ENCODE measurements at places on chromosomes 12 and 14.

DNA sequence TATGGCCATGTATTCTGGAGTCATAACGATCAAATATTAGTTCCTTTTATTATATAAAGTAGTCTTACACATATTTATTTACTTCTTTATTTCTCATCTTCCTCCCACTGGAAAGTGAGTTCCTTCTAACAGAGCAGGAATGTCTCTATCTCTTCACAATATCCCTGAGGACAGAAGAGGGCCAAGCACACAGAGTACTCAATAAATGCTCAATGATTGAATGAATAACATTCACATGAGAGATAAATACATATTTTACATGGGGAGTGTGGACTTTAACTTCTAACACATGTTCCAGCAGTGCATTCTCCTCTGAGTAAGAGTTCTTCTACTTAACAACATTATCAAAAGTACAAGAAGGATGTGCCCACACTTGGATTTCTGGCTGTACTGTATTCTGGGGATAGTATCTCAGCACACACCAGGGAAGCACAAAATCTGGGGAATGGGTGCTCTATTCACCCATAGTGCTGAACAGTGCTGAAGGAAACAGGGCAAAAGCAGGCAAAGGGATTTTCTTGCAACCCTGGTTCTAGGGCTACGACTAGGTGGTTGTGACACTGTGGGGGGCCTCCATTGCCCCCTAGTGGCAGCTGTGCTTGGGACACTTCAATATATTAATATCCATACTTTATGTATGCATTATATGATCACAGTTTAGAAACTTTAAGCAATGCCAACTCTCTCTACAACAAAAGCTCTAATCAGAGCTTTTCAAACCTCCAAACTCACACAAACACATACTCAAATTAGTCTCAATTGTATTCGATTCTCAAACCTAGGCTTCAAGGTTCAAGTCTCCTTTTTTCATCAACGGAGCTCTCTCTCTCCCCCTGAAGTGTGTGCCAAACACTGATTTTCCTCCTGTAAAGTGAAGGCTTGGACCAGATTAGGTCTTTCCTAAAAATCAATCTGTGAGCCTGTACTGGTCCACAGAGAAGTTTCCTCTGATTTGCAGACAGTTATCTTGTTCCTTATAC lies 115.5 kb downstream of the SLC2A13 start:
- DNase-seq = peak; percentile 5

- no peak for DNase-seq
These were observed 6.2 kb downstream of the SLC41A2 start for GRCh38 chr12:104951759-104952509.

GRCh38 chr14:64220466-64220865 lies 73.7 kb downstream of the ESR2 start:
- no peak for DNase-seq

GRCh38 chr12:117036046-117036445 lies 63.2 kb downstream of the TESC start:
- no peak for DNase-seq

DNA sequence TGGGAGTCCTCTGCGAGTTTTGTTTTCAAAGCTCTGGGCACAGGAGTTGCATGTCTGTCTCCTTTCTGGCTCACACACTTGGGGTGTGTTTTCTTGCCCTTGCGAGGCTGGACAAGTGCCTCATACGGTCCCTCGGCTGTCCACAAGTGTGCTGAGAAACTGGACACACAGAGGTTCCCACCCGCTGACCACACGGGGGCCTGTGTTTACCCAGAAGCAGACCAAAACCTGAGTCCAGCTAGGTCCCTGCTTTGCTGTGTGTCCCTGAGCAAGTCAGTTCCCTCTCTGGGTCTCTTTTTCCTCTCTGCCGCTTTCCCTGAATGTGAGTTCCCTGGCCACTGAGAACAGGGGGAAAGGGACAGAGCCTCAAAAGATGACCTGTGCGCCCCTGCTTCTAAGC lies 678 bp upstream of the OAS2 start:
- DNase-seq = no peak

DNA sequence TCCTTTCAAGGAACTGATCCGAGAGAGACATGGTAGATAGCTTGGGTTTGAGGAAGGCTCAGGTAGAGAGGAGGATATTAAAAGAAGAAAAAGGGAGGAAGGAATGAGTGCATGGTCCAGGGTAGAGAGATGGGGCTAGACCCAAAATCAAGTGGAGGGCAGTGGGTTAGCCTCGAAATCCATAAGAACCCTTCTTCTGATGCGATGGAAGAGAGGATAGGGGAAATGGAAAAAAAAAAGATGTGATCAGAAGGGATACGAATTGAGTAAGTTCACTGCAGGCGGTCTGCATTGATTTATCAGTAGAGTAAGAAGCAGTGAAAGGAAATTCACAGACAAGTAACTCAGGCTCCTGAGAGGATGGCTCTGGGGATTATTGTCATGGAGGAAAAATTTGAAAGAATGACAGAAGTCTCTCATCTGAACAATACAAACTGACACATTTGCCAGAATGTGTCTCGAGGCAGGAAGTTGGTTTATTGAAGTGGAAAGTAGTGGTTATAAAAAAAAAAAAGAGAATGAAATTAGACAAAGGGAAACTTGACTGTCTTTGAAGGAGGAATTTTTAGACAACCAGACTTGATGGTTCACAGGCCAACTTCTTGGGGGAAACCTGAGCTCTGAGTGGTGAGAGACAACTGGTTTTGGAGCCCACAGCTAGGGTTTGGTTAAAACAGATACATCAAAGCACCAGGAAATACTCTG lies 10.2 kb downstream of the PPFIBP1 start:
- no peak for DNase-seq

DNA sequence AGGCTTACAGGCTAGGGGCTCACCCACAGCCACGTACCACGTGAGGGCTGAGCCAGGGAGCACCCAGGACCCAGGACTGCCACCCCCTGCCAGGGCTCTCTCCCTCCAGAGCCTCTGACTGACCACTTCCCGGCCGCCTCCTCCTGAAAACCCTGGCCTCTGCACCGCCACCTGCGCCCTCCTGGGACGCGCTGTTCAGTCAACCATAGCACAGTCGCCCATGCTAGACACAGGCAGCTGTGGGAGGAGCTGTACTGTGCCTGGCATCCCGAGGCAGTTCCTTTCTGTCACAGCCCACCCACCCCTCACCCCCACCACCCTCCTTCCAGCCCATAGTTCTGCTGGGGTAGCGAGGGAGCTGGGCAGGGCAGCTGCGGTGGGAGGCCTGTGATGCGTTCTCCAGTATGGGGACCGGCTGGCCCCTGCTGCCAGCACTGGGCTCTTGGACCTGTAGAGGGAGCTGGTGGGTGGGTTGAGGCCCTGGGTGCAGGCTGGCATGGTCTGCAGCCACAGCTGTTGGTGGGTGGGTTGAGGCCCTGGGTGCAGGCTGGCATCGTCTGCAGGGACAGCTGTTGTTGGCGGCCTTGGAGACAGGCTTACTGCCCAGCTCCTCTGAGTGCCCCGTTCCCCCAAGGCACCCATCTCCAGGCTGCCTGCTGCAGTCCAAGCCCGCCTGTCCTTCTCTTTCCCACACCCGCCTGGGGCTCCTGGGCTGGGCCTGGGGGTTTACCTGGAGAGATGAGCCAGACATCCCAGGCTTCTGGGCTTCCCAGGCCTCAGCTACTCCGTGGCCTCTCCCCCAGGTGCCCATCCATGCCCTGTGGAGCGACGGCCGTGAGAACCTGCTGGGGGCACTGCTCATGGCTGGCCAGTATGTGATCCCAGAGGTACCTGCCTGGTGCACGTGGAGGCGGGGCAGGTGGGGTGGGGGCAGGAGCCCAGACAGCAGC lies 11.5 kb downstream of the ASPG start:
- DNase-seq = no peak

- DNase-seq = no peak
These were observed 13.9 kb downstream of the TMEM119 start for GRCh38 chr12:108583991-108584390.

GRCh38 chr14:104366931-104367865 lies 212.4 kb upstream of the C14orf180 start:
- no peak for DNase-seq

GRCh38 chr12:111424189-111424792 lies 18.6 kb downstream of the SH2B3 start:
- no peak for DNase-seq

GRCh38 chr14:103898204-103898603 lies 30.1 kb upstream of the TDRD9 start:
- no peak for DNase-seq

DNA sequence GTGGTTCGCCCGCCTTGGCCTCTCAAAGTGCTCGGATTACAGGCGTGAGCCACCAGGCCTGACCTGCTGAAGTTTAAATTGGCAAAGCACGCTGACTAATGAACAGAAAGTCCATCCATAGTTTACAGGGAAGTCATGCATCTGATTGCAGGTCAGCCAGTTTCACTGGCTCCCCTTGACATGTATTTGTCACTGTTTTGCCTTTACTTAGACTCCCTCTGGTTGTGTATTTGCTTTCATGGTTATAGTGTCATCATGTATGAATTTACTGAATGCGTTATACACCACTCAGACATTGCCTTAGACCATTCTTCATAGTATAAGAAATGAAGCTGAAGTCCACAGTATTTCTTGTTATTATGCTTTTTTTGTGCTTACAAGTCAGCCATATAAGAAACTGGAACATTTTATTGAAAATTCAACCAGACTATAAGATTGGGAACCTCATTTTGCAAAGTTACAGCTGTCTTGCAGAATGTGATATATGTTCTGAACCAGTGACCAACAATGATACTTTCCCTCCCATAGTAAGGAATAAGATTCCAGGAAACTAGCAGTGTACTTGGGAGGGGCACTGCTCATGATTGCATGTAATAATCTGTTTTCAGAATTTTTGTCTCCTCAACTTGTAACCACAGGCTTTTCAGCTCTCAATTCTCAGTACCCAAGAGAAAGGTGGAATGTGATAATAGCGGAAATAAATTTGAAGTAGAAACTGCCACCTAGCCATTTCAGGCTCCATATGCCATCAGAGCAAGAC lies 51.9 kb upstream of the ATF7IP start:
- no peak for DNase-seq

- DNase-seq = no peak
These were observed 5.2 kb downstream of the OR11G2 start for GRCh38 chr14:20195911-20196310.

DNA sequence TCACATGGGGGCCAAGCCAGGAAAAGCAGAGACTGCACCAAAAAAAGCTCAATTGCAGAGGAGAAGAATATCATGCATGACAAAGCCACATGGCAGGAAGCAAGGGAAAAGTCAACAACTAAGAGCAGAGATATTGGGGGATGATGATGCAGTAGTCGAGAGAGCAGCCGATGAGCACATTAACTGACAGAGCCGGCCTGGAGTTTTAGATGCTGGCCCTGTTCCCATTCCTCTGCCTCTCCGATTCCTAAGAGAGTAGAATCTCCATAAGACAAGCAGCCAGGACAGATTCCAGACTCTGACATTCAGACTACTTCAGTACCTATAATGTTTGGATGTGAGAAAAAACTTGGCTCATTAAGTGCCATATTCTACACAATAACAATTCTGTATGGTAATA lies 155.9 kb downstream of the KCNH5 start:
- no peak for DNase-seq

DNA sequence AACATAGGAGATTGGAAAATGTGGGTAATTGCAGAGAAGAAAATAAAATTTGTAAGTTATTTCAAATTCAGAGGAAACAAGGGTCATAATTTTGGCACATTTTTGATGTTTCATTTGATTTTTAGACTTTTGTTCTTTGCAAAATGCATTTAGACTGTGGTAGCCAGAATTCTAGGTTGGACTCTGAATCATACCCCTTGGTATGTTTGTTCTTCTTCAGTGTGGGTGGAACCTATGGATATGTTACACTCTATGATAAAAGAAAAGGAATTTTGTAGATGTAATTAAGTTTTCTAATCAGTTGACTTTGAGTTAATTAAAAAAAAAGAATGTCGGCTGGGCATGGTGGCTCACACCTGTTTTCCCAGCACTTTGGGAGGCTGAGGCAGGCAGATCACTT lies 827.0 kb downstream of the AACS start:
- no peak for DNase-seq

- DNase-seq = no peak
These were observed 1.1 kb downstream of the KITLG start for GRCh38 chr12:88579161-88579517.

All from KG1 (cell line).